ENCODE measurements at places on chromosomes 12 and 14. TPM values are rescaled to one million over a fixed set of nuclear protein-coding genes. Genes with fewer than 3 reads are reported as not detected.

The TAS2R43 gene
- 1.5 TPM for total RNA-seq

The MRPS35 gene
- total RNA-seq = 38.5 TPM

The ST8SIA1 gene
- total RNA-seq = 0.09 TPM

The TMTC1 gene
- total RNA-seq = 45.8 TPM

The C1QL4 gene
- total RNA-seq = not detected

The FOXG1 gene
- not detected for total RNA-seq

The TAS2R31 gene
- total RNA-seq = 5.1 TPM

The TAC3 gene
- total RNA-seq = not detected

The CLEC2A gene
- not detected for total RNA-seq

The MYO1A gene
- not detected for total RNA-seq

The CACNA2D4 gene
- total RNA-seq = 0.81 TPM

The TMEM179 gene
- total RNA-seq = not detected

The KIF5A gene
- total RNA-seq = under 0.01 TPM

The MTRFR gene
- total RNA-seq = 9.5 TPM

The TMEM132C gene
- total RNA-seq = not detected

The KRT7 gene
- total RNA-seq = 1,591 TPM

The GLIPR1L1 gene
- not detected for total RNA-seq

The TUBA1A gene
- 928 TPM for total RNA-seq
